ENCODE measurements at places on chromosomes 16 and 17.
A peak's percentile ranks its signal among the peaks of the same experiment; 100 is the strongest.

GRCh38 chr17:75542229-75542628, 16.7 kb downstream of the LLGL2 start:
- no peak for DNase-seq

- no peak for DNase-seq
Observed at GRCh38 chr17:34140006-34140405, 115.1 kb upstream of the CCL2 start.

DNA sequence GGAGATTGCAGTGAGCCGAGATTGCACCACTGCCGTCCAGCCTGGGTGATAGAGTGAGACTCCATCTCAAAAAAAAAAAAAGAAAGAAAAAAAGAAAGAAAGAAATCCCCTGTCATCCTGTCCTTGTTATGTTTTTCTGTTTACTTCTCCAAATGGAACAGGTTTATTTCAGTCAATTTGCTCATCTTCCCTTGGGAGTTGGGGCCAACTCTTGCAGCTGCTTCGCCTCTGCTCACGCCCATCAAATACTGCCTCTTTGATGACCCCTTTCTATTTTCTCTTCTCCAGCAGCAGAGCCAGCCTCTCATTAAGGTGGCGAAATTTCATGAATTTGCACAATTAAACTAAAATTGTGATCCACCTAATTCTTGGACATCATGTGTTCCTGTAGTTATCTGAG, 173.4 kb downstream of the ZNF18 start:
- DNase-seq, result no peak

- DNase-seq, result no peak
Observed at GRCh38 chr17:50424246-50424995, 1.6 kb upstream of the ACSF2 start.

- no peak for DNase-seq
Observed at GRCh38 chr17:50212121-50212843, 10.9 kb upstream of the COL1A1 start.

DNA sequence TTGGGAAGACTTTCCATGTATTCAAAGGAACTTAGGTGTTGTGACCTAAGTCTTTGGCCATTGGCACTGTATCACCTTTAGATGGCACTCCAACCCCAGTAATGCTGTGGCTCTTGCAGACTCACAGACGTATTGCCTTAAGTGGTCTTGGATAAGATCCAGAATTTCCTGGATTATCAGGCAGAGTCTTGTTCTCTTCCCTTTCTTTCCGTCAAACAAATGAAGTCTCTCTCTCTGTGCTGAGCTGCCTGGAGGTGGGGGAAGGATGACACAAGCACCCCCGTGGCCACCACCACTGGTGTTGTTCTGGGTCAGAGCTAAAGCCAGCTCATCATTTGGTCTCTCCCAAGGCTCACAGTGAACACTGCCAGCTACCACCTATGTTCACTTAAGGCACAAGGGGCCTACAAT, 789.9 kb upstream of the KIF2B start:
- DNase-seq, result peak; percentile 62

DNA sequence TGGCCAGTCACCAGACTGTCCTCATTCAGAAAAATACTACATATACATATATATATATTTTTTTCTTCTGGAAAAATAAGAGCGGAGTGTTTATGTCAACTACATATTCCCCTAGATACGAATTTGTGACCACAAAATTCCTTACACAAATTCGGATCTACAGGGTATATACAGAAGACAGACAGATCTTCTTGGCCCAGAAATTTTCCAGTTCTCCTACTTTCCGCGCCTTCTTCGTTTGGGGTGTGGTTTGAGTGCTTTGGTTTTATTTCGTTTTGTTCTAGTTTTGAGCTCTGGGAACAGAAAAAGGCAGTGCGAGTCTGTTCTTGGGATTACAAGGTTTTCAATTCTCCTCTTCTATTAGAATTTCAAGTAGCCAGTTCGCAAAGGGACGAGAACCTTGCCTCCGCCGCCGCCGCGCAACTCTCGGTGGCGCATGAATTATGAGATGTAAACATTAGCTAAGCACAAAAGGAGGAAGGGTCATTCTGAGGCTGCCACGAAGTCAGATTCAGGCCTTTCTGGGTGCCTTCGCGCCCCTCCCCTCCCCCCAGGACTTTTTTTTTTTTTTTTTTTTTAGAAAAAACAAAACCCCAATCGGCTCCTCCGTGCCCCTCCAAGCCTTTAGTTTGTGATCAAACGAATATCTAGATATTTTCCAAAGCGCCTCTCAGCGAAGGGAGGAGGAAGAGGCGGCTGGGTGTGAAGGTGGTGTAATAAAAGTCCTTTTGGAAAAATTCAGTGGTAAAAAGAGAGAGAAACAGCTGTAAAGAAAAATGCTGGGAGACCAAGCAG, 1.8 kb upstream of the HOXB4 start:
- no peak for DNase-seq

GRCh38 chr16:30065943-30066760, 592 bp downstream of the ALDOA start:
- no peak for DNase-seq

DNA sequence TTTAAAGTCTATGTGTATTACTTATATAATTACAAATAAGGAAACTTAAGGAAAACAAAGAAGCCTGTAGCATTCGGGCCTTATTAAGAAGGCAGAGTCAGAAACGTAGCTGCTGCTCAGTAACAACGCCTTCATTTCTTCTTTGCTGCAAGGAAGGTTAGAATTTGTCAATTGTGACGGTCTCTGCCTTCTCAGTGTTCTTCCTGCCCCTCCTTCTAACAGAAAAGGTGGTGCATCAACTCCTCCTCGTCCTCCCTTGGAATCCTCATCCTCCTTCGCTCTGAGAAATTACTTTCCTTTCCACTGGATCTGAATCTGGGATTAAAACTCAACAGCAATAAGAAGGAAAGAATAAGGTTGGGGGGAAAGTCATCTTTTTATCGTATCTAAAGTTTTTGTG, 63.0 kb downstream of the VPS53 start:
- DNase-seq, result no peak

DNA sequence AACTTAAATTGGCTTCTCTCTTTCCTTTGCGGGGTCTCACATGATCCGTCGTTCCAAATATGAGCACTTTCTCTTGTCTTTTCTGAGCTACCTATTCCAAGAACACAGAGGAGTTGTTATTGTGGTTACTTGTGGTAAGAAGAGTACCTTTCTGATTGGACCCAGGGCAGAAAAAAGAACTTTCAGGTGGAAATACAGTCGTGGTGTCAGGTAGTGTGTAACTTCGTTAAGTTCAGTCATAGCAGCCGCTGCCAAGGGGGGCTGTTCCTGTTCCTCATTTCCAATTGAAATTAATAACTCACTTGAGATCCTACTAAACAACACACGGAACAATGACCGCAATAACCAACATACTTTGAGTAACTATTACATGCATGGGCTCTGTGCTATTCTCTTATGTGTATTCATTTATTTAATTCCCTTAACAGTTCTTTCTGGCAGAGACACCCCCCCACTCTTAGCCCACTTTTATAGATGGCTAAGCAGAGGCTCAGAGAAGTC, 681.7 kb downstream of the MAF start:
- DNase-seq, result no peak

- DNase-seq, result no peak
Observed at GRCh38 chr16:24993722-24994686, 21.2 kb downstream of the ARHGAP17 start.

DNA sequence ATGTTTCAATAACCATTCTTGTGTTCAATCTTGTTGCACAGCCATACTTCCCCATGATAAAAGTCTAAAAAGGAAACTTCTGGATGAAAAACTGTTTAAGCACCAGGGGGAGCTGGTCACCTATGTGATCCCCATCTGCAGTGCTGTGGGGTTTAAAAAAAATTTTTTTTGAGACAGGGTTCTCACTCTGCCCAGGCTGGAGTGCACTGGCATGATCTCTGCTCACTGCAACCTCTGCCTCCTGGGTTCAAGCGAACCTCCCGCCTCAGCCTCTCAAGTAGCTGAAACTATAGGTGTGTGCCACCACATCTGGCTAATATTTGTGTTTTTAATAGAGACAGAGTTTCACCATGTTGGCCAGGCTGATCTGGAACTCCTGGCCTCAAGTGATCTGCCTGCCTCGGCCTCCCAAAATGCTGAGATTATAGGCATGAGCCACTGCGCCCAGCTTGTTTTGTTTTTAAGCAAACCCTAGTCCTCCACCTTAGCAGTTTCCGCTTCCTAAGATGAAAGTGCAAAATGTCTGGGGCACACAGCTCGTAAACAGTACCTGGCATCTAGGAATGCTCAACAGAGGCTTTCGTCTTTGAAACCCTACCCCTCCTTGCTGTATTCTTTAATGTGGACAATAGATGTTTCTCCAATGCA, 25.4 kb downstream of the DNAJA2 start:
- no peak for DNase-seq
